NT2/D1 (cell line): ENCODE measurements at places on chromosomes 12 and 14.

- DNase-seq: no peak
Observed at GRCh38 chr12:115670869-115671268, 606.6 kb downstream of the MED13L start.

- no peak for DNase-seq
Observed at GRCh38 chr12:52662093-52662917, 10.3 kb upstream of the KRT2 start.

- DNase-seq: no peak
Observed at GRCh38 chr14:62914025-62914424, 131.2 kb downstream of the KCNH5 start.

DNA sequence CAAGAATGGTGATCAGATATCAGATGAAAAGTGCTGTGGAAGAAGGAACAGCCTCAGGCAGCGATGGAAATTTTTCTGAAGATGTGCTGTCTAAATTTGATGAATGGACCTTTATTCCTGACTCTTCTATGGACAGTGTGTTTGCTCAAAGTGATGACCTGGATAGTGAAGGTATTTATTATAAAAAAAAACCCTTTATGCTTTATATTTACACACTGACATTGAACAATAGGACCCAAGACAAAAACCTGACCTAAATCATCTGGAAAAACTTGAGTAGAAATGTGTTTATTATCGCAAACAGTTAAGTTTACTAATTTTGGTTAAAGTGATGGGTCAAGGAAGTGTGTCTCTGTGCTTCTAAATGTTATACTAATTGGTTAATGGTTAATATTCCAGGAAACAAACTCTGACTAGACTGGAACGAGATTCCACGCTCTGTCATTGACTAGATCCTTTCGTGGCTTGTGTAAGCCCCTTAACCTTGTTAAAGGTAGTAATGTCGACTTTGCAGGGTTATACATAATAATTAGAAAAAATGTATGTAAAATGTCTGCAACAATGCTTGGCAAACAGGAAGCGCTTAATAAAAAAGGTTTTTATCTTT, 62.7 kb downstream of the LRRK2 start:
- DNase-seq: no peak

DNA sequence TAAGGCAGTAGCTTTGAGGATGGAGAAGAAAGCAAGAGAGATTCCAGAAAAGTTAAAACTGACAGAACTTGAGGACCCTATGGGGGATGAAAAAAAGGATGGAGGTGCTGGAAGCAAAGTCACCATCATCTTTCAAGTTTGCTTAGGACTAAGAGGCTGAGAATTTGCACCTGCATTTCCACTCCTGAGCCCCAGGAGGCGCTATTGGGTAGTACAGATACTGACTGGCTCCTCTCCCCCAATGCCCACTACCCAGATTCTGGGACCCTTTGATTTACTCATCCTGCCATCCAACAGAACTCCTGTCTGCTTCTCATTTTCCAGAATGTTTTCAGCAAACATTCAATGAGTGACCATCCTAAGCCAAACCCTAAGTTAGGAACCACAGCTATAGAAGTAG, 34.0 kb upstream of the CMKLR1 start:
- no peak for DNase-seq

- DNase-seq: no peak
Observed at GRCh38 chr14:65195042-65195719, 92.9 kb upstream of the MAX start.
